Endothelial cell of umbilical vein (primary cell): ENCODE measurements at places on chromosomes 7 and 10. TPM values are rescaled to one million over a fixed set of nuclear protein-coding genes. Genes with fewer than 3 reads are reported as not detected.

Gene SPDYE9
- polyA plus RNA-seq: not detected in 2 replicates

Gene NPC1L1
- not detected in 2 replicates for polyA plus RNA-seq

Gene THSD7A
- polyA plus RNA-seq: 2.8 and 3.3 TPM in 2 replicates

Gene CLRN3
- 0.07 and 0.14 TPM in 2 replicates for polyA plus RNA-seq

Gene OIT3
- 0.05 TPM in 1 of 2 replicates, not detected in the other for polyA plus RNA-seq

Gene MOGAT3
- polyA plus RNA-seq: not detected in 2 replicates

Gene ACSM6
- not detected in 2 replicates for polyA plus RNA-seq

Gene HOXA1
- 1.2 and 1.5 TPM in 2 replicates for polyA plus RNA-seq

Gene NPFFR1
- not detected in 2 replicates for polyA plus RNA-seq

Gene IKZF1
- polyA plus RNA-seq: 0.01 and 0.03 TPM in 2 replicates

Gene RET
- 0.03 and 0.04 TPM in 2 replicates for polyA plus RNA-seq

Gene AKR1C4
- polyA plus RNA-seq: not detected in 2 replicates

Gene FGFR2
- 0.06 TPM in 1 of 2 replicates, not detected in the other for polyA plus RNA-seq
